Fibroblast of villous mesenchyme (primary cell): ENCODE measurements at places on chromosomes 12 and 14. TPM values are rescaled to one million over a fixed set of nuclear protein-coding genes. Genes with fewer than 3 reads are reported as not detected.

The BEGAIN gene
- total RNA-seq, result not detected in 2 replicates

The HOXC5 gene
- total RNA-seq, result 0.43 and 1.3 TPM in 2 replicates

The ENDOU gene
- not detected in 2 replicates for total RNA-seq

The PTPRB gene
- total RNA-seq, result 0.43 and 0.97 TPM in 2 replicates

The KRT77 gene
- total RNA-seq, result not detected in 2 replicates

The KRT72 gene
- total RNA-seq, result not detected in 2 replicates

The CLEC14A gene
- 2.2 and 2.3 TPM in 2 replicates for total RNA-seq

The CISTR gene
- total RNA-seq, result not detected in 2 replicates

The ZDHHC22 gene
- total RNA-seq, result not detected in 2 replicates

The MGP gene
- 3.5 and 10.6 TPM in 2 replicates for total RNA-seq

The MMP17 gene
- 8.6 and 13.9 TPM in 2 replicates for total RNA-seq

The COPS7A gene
- 71.8 and 79.9 TPM in 2 replicates for total RNA-seq

The NDRG2 gene
- total RNA-seq, result 1.3 TPM in 1 of 2 replicates, not detected in the other

The KCNH3 gene
- under 0.01 TPM in 2 replicates for total RNA-seq

The IPO4 gene
- 39.6 and 41.9 TPM in 2 replicates for total RNA-seq

The RASSF9 gene
- total RNA-seq, result 0.32 and 0.43 TPM in 2 replicates

The COX8C gene
- total RNA-seq, result not detected in 2 replicates
